Stimulated activated CD4-positive, alpha-beta T cell treated with anti-CD3 and anti-CD28 coated beads, Interleukin-1b, Interleukin-23, amount 100 ng/mL, for 1 hour (primary cell): ENCODE measurements at places on chromosomes 4 and X.

DNA sequence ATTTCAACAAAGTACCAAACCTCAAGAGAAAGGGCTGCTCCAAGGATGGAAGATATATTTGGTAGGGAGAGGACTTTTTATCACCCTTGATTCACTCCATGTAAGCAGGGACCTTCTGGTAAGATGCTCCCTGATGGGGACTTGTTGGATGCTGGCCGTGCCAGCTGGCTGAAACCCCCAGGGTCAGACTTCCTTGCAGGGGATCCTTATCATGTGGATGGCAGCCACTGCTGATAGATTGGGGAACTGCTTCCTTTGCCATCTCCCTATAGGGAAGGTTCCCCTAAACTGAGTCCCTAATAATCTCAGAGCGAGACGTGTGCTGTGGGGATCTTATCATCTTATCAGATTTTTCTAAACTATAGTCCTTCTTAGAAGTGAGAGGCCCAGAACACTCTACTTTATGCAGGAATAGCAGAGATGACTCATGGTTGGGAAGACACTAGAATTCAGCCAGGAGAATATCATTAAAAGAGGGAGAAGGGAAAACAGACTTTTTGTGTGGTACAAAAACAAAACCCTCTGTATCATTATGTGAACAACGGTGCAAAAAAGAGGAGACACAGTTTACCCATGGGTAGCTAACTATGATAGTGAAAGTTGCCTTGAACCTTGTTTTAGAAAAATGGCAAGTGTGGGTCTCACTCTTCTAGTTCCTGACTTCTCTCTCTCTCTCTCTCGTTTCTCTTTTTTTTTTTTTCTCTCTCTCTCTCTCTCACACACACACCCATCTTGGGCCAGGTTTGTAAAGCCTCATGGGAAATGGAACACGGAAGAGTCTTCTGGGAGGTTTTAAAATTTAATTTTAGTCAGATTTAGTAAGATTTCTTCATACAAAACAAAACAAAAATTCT, 16.1 kb downstream of the RHOH start:
- DNase-seq, result no peak

- DNase-seq, result no peak
These were observed 16.1 kb upstream of the TASL start for GRCh38 chrX:30593440-30594200.

DNA sequence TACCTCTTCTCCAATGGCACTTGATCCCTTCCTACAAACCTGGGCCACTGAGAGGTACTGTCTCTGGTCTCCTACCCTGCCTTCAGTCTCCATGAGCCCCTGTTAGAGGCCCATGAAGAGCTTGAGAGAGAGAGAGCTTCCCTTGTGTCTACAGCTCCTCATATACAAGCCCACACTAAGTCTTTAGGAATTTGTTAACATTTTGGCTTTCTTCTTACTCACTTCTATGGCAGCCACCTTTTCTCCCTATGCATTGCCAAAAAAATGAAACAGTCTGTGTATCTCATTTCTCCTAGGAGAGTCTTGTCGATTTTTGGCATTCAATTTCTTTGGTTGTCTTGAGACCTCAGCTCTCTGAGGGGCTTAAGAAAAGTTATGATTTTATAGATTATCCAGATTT, 90.9 kb upstream of the LNX1 start:
- DNase-seq, result no peak

GRCh38 chr4:176210579-176211296, 15.4 kb upstream of the SPATA4 start:
- no peak for DNase-seq

DNA sequence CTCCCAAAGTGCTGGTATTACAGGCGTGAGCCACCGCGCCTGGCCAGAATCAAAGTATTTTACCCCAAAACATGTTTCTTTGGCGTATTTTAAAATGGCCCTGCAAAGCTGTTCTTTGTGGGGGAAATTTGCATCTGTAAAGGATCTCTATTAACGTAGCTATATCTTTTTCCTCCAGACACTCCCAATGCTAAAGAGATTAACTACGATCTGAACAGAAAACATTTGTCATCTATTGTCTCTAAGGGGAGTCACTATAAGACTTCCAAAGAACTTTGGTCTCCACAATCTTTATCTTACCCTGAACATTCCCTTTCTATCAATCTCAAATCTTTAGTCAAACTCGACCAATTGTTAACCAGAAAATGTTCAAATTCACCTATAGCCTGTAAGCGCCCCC, 19.1 kb upstream of the PDS5A start:
- DNase-seq, result no peak

DNA sequence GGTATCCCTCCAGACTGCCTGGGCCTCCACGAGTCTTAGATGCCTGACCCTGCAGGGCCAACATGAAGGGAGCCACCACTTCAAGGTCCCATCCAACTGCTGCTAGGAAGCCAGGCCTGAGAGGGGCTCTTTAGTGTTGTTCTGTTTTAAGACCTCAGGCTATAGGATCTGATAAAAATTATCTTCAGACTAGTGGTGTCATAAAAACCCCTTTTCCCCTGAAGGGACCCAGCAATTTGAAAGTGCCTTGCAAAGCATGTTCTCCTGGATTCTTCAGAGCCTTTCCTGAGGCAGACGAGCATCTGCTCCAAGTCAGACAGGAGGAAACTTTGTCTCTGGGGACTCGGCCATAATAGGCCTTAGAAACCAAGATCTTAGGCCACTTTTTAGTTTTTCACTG, 26.9 kb downstream of the TSPAN5 start:
- no peak for DNase-seq

GRCh38 chr4:70236125-70236524, 6.3 kb upstream of the CSN3 start:
- no peak for DNase-seq

DNA sequence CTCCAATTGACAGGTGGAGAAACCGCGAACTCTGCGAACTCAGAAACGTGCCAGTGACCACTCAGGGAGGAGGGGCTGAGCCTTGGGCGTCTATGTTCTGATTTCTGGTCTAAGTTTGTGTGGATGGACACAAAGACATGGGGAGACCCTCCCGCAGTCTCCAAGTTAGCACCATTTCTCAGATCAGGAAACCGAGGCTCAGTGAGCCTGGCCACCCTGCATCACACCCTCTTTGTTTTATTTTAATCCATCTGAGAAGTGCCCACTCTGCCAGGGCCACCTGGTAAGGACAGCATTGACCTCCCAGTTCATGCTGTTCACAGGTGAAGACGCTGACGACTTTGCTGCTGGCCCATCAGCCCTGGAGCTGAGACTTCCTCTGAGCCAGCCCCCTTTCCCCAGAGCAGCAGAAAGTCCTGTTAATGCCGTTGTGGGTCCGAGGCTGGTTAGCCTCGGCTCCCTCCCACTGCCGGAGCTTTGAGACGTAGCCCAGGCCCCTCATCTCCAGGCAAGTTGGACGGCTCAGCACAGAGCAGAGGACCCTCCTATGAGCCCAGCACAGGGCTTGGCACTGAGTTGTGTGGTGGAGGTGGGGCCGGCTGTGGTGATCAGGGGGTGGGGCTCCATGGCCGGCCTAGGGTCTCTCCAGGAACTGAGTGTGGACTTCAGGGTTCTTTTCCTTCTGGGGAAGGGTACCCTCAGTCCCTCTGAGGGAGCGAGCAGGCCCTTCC, 43.7 kb downstream of the PSAPL1 start:
- DNase-seq, result no peak

DNA sequence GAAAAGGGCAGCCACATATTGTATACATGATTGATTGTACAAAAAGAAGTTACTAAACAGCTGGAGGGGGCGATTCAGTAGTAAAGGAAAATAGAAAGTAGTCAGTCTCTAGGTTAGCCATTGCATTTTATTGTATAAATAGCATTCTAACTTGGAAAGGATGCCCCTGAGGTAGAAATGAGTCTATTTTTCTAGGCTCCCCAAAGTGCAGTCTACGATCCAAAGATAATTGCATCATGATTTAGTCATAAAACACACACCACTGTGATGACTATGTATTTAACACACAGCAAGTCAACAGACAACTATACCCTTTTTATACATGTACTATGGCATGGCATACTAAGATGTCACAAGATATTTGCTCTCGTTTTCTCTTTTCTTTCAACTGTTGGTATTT, 204.9 kb downstream of the APBB2 start:
- DNase-seq, result no peak

DNA sequence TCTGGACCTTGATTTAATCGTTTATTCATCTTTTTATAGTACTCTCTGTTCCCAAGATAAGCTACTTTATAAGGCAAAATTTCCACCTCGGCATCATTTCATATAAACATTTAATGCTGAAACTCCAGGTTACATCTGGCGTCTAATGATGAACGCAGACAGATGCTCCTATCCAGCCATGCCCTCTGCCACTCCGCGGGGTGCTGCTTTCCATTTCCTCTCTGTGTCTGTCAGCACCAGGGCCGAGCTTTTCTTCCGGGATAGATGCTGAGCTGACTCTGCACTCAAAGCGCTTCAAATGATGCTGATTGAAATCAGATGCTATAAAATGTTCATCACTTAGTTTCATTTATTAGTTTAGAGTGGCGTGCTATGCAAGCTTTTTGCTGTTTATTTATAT, 80.5 kb upstream of the HELT start:
- DNase-seq, result no peak

GRCh38 chrX:96770315-96770714, 85.7 kb downstream of the DIAPH2 start:
- DNase-seq, result no peak

- no peak for DNase-seq
These were observed 123.3 kb downstream of the SLC10A7 start for GRCh38 chr4:146398404-146398803.

GRCh38 chrX:15356444-15356843, 21.1 kb upstream of the PIGA start:
- DNase-seq, result no peak
